ENCODE measurements at places on chromosomes 5 and 9.

- DNase-seq, result no peak
Measured at GRCh38 chr5:152456815-152457443, 51.9 kb upstream of the NMUR2 start.

- no peak for DNase-seq
Measured at GRCh38 chr9:116501871-116502270, 185.2 kb upstream of the TRIM32 start.

- peak; percentile 85 for DNase-seq
Measured at GRCh38 chr9:38119560-38120236, 50.7 kb upstream of the SHB start.

- DNase-seq, result no peak
Measured at GRCh38 chr5:9474219-9475002, 71.5 kb downstream of the SEMA5A start.

DNA sequence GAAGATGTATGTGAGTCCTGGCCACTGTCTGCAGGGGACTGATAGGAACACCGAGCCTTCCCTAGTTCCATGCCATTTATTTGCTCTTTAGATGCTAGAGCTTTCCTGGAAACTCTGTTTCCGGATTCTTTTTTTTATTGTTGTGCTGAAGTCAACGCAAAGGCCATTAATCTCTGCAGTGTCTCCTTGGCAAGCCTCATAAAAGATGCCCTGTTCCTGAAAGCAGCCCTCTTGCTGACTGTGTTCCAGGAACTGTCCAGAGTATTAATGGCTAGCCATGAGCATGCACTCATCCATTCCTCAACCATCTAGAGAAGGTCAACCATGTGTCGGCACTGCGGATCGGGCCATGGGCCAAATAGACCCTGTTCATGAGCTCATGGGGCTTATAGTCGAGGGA lies 42.9 kb upstream of the SMAD5 start:
- DNase-seq, result no peak

DNA sequence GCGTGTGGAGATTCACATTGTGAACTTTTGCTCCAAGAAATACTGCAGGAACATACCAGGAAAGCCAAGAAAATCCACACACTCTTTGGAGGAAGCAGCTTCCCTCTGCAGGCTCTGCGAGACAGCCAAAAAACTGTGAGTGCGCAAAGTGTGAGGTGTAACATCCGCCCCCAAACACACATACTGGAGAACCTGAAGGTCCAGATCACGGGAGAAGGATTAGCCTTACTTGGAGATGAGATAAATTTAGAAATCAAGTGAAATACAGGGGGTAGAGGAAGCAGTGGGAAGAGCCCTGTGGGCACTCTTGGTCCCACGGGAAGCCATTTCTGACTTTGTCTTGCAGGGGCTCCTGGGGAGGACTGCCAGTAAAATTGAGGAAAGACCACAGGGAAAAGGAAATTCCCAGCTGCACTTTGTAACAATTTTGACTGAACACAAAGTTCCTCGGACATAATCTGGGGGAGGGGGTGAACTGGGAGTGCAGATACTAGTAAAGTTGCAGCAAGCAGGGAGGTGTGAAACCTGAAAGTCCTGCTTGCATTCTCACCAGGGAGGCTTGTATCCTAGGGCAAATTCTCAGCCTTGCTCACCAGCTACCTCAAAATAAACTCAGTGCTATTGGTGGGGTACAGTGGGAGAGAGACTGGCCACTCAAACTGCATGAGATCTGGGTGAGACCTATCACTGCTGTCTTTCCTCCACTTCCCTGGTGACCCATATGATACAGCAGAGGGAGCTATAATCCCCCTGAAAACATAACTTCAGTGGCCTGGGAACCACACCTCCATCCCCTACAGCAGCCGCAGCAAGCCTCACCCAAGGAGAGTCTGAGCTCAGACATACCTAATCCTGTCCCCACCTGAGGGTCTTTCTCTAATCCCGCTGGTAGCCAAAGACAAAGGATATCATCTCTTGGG lies 109.1 kb downstream of the ALDH1A1 start:
- no peak for DNase-seq

DNA sequence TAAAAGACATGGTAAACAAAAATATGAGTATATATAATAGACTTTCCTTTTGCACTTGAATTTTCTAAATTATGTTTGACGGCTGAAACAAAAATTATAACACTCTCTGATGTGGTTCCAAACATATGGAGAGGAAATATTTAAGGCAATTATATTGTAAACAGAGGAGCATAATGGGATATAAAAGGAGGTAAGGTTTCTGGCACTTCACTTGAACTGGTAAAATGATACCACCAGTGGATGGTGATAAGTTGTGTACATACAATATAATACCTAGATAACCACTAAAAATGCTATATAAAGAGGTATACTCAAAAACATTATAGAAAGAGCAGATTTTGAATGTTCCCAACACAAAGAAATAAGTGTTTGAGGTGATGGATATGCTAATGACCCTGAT lies 192.9 kb upstream of the RAD23B start:
- no peak for DNase-seq

DNA sequence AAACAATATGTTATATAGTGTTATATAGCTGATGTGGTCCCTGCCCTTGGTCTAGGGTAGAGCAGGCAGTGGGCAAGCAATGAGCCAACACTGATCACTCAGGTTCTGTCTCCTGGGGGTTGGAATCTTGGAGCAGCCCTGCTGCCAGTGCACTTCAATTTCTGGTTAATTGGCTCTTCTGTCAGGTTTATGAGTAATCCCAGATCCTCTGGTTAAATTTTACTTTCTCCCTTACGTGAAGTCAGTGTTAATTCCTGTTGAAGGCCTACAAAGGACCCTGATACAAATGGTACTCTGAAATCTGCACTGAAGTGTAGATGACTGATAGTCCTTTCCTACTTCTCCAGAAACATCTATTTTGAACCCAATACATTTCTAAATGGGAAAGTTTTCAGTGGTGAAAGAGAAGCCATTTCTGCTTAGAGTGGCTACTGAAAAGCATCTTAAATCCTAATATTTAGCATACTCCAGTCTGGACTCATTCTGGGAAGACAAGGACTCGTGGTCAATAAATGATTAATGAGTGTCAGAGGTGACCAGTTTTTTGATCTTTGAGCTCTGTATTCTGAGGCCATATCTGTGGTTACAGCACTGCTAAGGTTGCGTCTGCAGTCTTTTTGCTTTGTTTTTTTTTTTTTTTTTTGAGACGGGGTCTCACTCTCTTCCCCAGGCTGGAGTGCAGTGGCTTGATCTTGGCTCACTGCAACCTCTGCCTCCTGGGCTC lies 442.4 kb downstream of the KIF4B start:
- DNase-seq, result no peak

- peak; percentile 55 for DNase-seq
Measured at GRCh38 chr9:136245219-136246150, at the start of gene QSOX2. Gene QSOX2 (minus strand): TSS chr9:136245812. CDS start chr9:136245803, 9 bp downstream.

- no peak for DNase-seq
Measured at GRCh38 chr5:68088302-68088701, 127.3 kb upstream of the PIK3R1 start.

GRCh38 chr5:103166706-103167105 lies 46.6 kb downstream of the PPIP5K2 start:
- no peak for DNase-seq

GRCh38 chr5:155540000-155540595 lies 526.5 kb downstream of the KIF4B start:
- no peak for DNase-seq

GRCh38 chr9:126150411-126151030 lies 176.1 kb upstream of the MVB12B start:
- DNase-seq, result peak; percentile 81

- no peak for DNase-seq
Measured at GRCh38 chr5:24294333-24294732, 350.4 kb downstream of the CDH10 start.

DNA sequence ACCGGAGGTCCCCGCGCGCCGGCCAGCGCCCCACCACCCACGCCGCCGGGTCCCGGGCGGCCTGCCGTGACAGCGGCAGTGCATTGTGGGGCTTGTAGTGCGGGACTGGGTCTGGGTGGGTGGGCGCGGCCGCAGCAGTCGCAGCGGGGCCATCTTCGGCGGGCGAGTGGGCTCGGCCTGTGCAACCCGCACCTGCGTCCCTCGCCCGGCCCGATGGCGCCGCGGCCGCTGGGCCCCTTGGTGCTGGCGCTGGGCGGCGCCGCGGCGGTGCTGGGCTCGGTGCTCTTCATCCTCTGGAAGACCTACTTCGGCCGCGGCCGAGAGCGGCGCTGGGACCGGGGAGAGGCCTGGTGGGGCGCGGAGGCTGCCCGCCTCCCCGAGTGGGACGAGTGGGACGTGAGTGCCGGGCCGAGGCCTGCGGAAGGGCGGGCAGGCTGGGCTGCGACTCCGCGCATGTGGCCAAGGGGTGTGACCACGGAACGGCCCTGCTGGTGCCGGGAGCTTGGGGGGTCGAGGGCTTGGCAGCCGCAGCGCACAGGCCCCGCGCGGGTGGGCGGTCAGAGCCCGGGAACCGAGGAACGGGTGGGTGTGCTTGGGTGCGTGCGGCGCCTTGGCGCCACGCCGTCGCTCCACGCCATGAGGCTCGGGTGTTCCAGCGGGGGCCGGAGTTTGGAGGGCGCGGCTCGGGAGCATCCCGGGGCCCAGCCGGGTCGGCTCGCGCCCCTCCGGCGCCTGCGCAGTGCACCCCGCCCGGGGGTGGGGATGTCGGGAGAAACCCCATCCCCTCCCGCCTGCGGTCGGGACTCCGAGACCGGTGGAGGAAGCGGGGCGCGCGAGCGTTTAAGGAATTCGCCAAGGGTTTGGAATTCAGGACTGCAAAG lies at the start of gene ARL10:
Gene ARL10, plus strand, starts transcription at position 137 of the 881 bp plus-strand sequence. Its CDS starts 77 bp downstream, at position 214.
- no peak for DNase-seq

DNA sequence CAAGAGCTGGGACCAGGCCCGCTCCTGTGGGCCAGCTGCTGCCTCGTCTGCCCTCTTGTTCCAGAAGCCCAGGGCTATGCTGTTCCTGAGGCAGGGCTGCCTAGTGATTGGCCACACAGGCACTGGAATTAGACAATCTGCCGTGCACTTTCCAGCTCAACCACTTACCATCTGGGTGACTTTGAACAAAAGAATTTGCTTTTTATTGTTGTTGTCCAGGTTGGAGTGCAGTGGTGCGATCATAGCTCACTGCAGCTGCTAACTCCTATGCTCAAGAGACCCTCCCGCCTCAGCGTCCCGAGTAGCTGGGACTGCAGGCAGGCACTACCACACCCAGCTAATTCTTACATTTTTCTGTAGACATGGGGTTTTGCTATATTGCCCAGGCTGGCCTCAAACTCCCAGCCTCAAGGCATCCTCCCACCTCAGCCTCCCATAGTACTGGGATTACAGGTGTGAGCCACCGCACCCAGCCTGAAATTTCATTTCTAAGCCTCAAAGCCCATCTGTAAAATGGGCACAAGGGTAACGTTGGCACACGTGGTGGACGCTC lies 1.2 kb upstream of the NEK6 start:
- DNase-seq, result peak; percentile 36

DNA sequence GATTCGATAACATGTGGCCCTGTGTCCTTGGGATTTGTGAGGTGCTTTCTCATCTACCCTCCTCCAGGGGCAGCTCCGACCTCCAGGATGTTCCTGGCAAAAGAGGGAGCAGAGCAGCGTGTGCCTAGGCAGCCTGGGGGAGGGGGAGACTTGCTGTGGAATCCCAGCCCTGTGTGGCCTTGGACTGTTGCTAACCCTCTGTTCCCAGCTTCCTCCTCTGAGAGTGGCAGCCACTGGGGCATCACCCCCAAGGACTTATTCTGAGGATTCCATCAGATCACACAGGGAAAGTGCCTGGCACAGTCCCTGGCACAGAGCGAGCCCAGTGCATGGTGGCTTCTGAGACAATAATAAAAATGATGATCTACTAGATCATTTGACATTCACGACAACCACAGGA lies 265.1 kb upstream of the MVB12B start:
- DNase-seq, result no peak

DNA sequence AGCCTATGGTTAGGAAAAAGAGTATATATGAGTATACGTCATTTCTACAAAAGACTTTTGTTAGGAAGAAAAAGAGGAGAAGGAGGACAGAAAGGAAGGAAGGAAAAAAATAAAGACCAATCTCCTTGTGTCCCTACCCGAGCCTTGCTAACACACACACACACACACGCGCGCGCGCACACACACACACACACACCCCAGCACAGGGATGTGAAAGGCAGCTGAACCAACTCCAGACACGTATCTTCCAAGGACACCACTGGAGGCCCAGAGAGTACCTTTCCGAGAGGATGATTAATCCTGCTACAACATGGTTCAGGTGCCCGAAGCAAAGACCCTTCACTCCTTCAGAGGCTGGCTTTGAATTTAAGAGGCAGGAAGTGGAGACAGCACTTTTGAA lies 56.9 kb upstream of the GALNT10 start:
- no peak for DNase-seq

GRCh38 chr9:6355728-6356127 lies 27.6 kb downstream of the TPD52L3 start:
- DNase-seq, result no peak

DNA sequence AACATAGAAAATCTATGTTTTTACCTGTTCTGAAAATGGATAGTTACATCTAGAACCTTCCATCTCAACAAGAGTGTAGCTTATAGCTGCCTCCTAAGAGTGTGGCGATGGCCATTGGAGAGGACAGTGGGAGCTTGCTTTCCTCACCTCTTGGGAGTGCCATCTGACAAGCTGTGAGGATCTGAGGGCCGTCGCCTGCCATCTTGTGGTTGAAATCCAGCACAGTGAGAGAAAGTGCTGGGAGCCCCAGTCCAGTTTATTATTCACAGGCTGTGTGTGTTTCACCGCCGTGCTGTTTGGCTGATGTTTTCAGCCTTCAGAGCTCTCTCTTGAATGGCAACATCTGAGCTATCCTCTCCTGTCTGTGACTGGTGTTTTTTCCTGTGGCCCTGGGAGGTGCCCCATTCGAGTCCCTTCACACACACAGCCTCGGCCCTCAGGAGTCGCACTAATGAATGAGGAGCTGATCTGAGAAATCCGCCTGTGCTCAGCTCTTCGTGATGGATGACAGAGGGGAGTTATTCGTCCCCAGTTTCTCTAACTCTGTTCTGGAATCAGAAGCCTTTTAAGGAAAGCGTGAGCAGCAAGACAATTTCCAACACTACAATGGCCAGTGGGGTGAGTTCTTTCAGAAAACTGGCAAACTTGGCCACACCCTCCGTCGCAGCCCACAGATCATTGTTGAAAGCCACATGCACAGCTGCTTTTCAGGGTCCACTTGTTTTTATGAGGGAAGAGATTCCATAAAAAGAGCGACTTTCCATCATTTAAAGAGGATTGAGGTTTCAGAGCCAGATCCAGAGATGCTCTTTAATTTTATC lies 170.3 kb downstream of the PDZD2 start:
- no peak for DNase-seq
